ENCODE measurements at places on chromosomes 16 and 17.

DNA sequence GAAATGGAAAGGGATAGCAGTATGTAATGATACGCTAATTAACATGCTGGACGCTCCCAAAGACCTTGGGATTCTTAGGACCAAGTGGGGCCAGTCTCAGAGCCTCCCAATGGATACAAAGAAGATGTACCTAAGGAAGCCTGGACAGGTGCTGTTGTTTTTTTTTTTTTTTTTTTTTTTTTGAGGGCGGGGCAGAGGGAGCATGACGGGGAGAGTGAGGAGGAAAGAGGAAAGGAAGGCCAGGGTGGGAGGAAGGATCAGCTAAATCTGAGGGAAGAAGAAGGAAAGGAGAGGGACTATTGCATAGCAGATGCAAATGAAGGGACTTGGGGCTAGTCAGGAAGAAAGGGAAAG, 2.5 kb downstream of the VAMP2 start:
- DNase-seq, result no peak

GRCh38 chr17:72145962-72146361, 25.1 kb downstream of the SOX9 start:
- DNase-seq, result no peak

DNA sequence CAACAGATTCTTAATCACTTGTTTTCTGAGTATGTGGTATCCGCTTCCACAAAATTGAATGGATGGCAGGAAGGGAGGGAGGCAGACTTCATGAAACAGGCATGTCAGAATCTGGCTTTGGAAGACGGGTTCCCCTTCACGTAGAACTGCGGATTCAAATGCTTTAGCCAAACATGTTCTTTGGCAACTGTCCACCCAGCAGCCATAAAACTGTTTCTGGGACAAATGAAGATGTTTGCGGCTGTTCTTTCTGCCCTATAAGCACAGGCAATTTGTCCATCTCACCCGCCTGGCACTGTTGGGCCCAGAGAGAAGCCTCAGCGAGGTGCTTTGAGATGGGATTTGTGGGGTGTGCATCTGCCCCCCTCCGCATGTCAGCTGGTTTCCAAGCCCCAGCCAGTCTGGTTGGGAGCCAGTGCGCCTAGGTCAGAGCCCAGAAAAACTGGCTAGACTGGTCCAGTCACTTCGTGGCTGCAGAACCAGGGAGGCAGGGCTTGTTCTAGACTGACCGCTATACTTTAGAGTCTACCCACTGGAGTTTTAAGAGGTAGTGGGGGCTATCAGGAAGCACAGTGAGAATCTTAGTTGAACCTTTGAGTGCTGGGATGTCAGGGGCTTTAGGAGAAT, 6.3 kb downstream of the CRHR1 start:
- no peak for DNase-seq

GRCh38 chr17:18237461-18237860, 12.0 kb downstream of the LLGL1 start:
- DNase-seq, result no peak

DNA sequence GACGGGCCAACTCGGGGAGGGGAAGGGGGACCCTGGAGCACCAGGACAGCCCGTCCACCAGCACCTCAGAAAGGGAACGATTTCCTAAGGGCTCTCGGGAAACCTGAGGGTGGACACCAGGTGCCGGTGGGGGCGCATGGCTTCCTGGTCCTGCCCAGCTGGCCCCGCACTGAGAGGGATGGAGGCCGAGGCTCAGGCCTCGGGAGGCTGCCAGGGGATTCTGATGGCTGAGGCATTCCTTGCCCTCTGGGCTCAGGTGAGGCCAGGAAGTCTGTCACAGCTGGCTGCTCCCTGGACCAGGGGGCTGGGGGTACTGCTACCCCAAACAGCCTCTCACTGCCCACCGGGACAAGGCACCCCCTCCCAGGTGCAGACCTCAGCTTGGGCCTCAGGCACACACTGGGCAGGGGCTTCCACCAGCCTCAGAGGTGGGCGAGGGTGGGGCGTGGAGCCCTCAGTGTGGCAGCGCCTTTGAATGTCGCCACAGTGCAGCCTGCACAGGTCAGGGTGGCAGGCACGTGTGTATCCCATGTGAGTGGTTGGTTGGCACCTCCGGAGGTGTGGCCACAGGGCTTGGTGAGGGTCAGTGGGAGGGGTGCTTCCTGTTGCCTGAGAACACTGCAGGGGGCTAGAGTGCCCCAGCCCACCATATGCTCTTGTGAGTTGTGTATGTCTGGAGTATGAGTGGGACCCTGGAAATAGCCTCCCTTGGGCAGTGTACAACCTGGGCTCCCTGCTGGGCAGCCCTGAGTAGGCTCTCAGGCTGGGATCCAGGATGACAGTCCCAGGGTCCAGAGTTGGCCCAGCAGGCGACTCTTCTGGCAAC, 3.9 kb upstream of the FSCN2 start:
- DNase-seq, result no peak

DNA sequence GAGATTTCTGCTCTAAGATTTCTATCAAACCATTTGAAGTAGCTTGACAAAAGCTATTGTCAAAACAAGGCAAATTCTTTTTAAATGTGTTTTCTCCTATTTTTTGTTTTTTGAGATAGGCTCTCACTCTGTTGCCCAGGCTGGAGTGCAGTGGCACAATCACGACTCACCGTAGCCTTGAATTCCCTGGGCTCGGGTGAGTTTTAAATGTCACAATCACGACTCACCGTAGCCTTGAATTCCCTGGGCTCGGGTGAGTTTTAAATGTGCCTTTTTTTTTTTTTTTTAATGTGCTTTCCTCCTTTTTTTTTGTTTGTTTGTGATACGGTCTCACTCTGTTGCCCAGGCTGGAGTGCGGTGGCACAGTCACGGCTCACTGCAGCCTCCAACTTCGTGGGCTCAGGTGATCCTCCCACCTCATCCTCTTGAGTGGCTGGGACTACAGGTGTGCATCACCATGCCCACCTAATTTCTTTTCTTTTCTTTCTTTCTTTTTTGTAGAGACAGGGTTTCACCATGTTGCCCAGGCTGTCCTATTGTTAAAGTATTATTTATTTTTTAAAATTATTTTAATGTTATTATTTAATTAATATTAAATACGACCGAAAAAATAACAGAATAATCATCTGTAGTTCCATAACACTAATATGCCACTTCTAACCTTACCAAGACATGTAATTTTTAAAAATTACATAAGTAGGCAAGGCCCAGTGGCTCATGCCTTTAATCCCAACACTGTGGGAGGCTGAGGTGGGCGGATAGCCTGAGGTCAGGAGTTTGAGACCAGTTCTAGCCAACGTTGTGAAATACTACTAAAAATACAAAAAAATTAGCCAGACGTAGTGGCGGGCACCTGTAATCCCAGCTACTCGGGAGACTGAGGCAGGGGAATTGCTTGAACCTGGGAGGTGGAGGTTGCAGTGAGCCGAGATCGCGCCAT, 69.7 kb upstream of the FA2H start:
- DNase-seq, result no peak
